Osteocyte (in vitro differentiated cells): ENCODE measurements at places on chromosomes 1 and 21. TPM values are rescaled to one million over a fixed set of nuclear protein-coding genes. Genes with fewer than 3 reads are reported as not detected.

The KRTAP13-2 gene
- total RNA-seq: not detected in 2 replicates

The TRIM17 gene
- 1.3 and 1.8 TPM in 2 replicates for total RNA-seq

DNA sequence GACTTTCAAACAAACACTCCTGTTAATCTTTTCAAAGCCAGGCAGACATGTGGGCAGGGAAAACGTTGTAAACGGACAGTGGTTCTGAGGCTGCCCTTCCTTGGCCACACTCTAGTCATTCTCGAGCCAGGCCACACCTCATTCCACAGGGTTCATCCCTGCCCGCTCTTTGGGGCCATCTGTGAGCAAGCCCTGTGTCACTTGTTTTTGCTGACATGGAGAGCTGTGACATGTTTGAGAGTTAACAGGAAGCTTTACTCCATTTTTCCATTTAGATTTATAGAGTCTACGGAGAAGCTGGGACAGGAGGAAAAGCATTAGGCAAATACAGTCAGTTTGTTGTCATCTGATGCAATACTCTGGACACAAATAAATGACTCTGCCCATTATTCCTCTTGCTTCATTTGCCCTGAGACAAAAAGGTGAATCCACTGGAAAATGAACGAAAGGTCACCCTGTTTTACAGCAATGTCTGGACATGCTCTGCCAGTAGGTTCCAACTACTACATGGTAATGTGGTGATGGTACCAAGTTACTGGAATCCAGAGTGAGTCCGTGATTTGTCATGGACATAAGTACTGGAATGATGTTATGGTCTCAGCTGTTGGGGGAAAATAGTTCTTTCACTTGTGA lies 126.9 kb downstream of the CLIC6 start:
- no peak for DNase-seq

DNA sequence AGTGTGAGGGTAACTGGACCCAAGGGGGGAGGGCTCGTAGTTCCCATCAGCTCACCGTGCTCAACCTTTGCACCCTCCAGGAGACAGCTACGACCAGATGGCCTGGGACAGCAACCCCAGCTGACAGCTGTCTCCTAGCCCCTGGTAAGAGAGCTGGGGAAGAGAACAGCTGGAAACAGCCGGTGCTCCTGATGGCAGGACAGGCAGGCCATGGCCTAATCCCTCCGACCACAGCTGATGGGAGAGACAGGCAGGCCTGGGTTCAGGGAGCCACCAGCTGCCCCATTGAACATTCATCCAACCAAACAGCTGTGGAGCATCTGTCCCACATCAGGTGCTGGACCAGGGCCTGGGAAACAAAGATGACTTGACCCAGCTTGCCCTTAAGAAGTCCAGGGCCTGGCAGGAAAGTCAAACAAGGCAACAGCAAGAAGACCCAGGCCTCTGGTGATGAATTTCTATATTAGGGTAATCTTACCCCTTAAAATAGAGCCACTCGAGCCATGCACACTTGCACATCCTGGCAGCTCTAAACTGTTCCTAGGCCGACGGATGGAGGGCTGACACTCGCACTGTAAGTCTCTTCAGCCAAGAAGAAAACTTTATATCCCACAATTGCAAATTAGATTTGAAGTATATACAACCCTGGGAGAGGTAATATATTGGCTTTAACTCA lies 12.2 kb downstream of the OLFML2B start:
- no peak for DNase-seq

- no peak for DNase-seq
Observed at GRCh38 chr1:33041026-33041425, 4.3 kb upstream of the AK2 start.

- DNase-seq: peak; percentile 60
Observed at GRCh38 chr21:42834726-42835191, 44.6 kb downstream of the WDR4 start.

The TRIM46 gene
- total RNA-seq: 6.1 and 7.7 TPM in 2 replicates

DNA sequence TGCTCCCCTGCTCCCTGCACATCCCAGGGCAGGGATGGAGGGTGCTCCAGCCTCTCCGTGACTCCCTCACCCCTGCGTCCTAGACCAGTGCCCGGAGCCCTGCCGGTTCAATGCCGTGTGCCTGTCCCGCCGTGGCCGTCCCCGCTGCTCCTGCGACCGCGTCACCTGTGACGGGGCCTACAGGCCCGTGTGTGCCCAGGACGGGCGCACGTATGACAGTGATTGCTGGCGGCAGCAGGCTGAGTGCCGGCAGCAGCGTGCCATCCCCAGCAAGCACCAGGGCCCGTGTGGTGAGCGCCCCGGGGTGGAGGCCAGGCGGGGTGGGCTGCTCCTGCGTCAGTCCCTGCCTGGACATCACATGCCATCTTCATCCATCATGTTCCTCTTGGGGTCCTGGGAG lies 22.0 kb downstream of the AGRN start:
- no peak for DNase-seq

DNA sequence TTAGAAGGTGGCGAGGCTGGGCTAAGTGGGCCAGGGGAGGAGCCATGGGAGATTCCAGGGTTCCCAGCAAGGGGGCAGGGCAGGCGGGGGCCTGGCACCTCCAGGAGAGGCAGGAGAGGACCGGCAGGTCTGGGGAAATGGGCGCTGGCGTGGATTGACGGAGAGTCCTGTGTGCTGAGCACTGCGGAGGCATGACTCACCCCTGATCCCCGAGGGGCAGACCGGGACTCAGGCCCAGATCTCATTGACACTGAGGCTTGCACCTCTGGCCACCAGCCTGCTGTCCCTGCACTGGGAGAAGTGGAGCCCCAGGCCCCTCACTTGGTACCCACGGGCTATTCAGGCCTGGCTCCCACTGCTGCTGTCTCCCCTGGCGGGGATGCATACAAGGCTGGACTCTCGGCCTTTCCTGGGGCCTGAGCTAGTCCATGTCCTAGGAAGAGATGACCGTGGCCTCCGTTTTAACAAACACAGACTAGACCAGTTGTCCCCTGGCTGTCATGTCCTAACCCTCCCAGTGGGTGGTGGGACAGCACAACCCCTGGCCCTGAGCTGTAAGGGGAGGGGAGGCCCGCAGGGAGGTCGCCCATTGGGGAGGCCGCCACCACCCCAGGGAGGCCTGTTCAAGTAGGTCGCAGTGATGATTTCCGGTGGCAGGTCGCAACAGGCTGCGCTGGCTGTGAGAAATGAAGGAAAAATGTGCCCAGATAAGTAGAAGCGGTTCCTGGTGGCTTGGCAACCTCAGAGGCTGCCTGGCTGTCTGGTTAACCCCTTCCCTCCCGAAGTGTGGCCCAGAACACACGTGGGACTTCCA lies 39.7 kb downstream of the RIPK4 start:
- DNase-seq: no peak

The DNASE2B gene
- total RNA-seq: not detected in 2 replicates

- DNase-seq: no peak
Observed at GRCh38 chr1:168220470-168220871, 5.3 kb upstream of the SFT2D2 start.

DNA sequence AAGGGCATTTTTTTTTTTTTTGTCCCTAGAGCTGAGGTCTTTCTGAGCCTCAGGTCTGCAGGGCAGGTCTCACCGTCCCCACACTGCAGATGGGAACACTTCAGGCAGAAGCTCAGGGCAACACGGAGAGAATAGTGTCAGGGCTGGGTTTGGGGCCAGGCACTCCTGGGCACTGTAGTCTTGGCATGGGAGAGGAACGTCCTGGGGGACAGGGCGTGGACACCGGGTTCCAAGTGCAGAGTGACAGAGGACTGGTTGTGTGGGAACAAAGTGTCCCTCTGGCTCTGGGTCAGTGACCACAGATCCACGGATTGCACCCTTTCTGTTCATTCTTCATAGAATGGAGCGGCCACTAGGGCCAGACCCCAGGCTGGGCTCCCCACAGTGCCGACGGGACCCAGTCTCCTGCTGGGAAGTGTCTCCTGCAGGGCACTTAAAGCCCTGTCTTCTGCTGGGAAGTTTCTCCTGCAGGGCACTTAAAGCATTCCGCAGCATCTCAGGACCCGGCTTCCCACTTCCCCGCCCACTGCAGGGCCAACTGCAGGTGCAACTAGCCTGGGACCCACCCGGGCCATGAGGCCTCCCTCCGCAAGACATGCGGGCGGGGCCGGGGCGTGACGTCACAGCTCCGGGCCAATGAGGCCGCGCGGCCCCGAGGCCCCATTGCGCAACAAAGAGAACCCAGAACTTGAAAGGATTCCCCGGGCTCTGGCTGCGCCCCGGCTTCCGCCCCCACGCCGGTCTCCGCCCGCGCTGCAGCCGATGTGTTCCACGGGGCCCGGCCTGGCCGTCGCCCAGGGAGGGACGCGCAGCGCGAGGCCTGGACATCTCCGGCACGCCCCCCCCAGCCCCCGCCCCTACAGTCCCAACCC lies 1.2 kb downstream of the GPR153 start:
- no peak for DNase-seq

The MAN1C1 gene
- total RNA-seq: 64.7 and 73.3 TPM in 2 replicates

The SPRR2B gene
- total RNA-seq: not detected in 2 replicates

- no peak for DNase-seq
Observed at GRCh38 chr1:87450615-87451209, 122.0 kb downstream of the LMO4 start.

DNA sequence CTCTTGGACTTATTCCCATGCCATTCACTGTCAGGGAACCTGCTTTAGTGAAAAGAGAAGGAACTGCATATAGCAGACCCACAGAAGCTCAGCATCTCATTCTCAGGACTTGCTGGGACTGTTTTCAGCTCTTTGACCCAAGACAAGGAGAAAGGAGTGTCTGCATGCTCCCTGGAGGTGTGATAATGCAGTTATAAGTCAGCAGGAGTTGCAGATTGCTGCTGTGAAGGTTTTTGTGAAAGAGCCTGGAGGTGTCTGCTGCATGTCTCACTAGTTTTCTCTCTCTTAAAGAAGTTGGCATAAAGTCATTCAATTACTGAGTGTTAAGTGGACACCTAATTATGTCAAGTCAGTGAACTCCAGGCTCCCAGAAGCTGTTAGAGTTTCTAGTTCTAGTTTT lies 343.4 kb downstream of the BRINP2 start:
- no peak for DNase-seq

The MFAP2 gene
- total RNA-seq: 169 and 172 TPM in 2 replicates

The RXFP4 gene
- total RNA-seq: not detected in 2 replicates

The CAMK2N1 gene
- total RNA-seq: 26.8 and 30.0 TPM in 2 replicates

GRCh38 chr1:34744851-34745250 lies 10.0 kb upstream of the GJB5 start:
- no peak for DNase-seq

GRCh38 chr21:31117128-31117916 lies 79.0 kb upstream of the KRTAP19-8 start:
- DNase-seq: no peak

- DNase-seq: no peak
Observed at GRCh38 chr1:244047621-244048255, 3.3 kb upstream of the ZBTB18 start.

The MXRA8 gene
- total RNA-seq: 440 and 449 TPM in 2 replicates

The CD84 gene
- total RNA-seq: not detected in 2 replicates

GRCh38 chr1:58033311-58033710 lies 513.2 kb downstream of the OMA1 start:
- DNase-seq: no peak

GRCh38 chr1:204207136-204207616 lies 6.6 kb downstream of the GOLT1A start:
- peak; percentile 90 for DNase-seq

The C4BPB gene
- total RNA-seq: not detected in 2 replicates
